ENCODE measurements at places on chromosomes 13 and 19.

GRCh38 chr19:288911-289310, 2.3 kb downstream of the PLPP2 start:
- no peak for DNase-seq

DNA sequence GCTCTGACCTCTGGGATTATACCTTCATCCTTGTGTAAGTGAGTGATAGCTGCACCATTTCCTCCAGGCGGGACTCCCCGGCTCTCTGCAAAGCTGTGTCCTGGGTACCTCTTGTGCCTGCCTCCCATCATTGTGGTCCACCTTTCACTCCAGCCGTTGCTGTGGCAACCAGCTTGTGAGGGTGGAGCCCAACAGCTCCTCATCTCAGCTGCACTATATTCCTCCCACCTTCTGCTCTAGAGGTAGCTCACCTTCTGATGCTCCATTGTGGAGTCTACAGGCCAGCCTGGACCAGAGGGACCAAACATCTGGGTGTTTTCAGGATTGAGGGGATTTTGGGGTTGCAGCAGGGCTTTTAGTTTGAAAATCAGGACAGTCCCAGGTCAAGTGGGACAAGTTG, 708.2 kb downstream of the UQCRFS1 start:
- DNase-seq, result no peak

DNA sequence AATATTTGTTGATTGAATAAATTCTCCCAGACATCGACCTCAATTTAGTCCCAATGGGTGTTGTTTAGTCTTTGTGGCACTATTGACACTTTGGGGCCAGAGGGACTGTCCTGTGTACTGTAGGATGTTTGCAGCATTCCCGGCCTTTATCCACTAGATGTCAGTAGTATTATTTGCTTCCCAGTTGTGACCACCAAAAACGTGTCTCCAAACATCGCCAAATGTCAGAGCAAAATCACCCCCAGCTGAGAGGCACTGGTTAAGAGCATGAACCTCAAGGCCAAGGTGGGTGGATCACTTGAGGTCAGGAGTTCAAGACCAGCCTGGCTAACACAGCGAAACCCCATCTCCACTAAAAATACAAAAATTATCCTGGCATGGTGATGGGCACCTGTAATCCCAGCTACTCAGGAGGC, 15.4 kb downstream of the NLRP12 start:
- no peak for DNase-seq

GRCh38 chr13:79614250-79614918, 133.4 kb downstream of the NDFIP2 start:
- no peak for DNase-seq

DNA sequence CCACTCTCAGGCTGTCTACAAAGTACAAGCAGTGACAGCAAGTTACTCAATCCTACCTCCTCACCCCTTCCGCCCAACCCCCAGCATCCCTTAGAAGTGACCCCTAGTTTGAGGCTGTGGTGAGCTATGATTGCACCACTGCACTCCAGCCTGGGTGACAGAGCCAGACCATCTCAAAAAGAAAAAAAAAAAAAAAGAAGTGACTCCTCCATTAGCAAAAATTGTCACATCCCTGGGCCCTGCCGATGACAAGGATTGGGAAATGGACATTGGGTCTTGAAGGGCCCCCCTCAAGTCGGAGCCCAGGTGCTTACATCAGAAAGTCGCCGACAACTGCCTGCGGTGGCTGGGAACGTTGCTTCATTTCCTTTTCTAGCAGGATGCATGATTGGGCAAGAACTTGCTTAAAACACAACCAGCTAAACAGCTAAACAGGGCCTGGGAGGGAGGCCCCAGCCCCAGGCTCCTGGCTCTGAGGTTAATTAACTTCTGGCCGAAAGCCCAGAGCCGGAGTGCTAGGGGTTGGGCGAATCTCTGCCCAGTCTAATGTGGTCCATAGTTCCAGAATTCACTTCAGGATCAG, 15.3 kb downstream of the RAB3D start:
- DNase-seq, result no peak

DNA sequence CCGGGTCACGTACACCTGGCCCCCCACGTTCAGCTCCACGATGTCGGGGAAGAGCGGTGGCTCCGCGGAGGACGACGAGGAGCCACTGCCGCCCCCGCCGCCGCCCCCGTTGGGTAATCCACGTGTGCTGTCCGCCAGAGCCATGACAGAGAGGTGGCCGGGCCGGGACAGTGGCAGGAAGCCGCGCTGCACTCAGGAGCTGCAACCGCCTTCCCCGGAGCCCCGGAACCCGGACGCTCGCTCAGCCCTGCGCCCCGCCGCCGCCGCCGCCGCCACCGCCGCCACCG, 257 bp downstream of the KCTD12 start:
- no peak for DNase-seq

DNA sequence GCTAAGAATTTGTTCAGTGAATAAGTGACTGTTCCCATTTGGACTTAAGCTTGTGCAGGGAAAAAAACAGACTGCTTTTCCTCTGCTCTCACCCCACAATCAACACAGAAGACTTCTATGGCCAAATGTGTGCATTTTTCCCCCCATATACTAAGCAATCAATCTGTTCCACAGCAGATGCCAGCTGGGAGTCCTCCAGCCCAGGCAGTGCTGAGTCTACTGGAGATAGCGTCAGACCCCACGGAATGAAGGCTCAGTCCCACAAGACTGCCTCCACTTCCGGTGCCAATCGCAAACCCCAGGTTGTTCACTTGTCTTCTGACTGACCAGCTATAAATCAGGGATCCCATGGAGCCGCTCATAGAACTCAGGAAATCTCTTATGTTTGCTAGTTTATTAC, 69.5 kb upstream of the ANKRD10 start:
- DNase-seq, result no peak

DNA sequence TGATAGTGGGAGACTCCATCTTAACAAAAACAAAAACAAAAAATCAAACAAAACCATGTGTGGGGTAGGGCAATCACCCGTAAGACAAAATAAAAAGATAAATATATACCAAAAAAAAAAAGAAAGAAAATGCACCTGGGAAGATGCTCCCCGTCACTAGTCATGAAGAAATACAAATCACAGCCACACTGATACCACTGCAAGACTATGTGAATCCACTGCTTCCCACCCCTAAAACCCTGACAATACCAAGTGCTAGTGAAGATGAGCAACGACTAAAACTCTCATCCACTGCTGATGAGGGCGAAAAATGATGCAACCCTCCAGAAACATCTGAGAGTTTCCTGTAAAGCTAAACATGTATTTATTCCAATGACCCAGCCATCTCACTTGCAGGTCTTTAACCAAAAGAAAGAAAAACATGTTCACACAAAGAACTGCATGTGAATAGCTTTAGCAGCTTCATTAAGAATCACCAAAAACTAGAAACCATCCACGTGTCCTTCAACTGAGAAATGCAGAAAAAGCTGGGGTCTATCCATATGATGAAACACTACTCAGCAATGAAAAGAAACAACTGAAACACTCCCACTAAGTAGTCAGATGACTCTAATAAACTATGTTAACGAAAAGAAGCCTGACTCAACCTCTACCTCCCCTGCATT, 31.7 kb downstream of the BRD4 start:
- DNase-seq, result no peak

DNA sequence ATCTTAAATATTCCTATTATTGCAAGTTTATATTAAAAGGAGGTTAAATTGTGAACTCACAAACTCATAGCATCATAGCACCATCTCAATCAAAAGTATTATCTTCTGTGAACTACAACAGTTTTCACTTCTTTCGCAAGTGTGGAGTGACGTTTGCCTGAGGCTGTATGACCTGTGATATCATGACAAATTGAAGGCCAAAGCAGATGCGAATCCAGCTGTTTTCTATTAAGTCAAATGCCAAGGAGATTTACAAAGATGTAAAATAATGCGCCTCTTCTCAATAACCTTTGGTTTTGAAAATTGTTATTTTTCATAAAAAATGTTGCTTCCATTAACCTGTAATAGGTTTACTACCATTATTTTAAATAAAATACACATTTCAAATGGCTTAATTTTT, 7.6 kb upstream of the PEG3 start:
- no peak for DNase-seq

GRCh38 chr19:14669940-14670339, 4.7 kb downstream of the ADGRE3 start:
- no peak for DNase-seq

- no peak for DNase-seq
Measured at GRCh38 chr13:66071029-66071428, 1159.1 kb downstream of the PCDH9 start.

GRCh38 chr19:5078182-5078581, 109.3 kb downstream of the KDM4B start:
- peak; percentile 15 for DNase-seq

GRCh38 chr19:50654882-50655281, 5.6 kb downstream of the C19orf81 start:
- no peak for DNase-seq

DNA sequence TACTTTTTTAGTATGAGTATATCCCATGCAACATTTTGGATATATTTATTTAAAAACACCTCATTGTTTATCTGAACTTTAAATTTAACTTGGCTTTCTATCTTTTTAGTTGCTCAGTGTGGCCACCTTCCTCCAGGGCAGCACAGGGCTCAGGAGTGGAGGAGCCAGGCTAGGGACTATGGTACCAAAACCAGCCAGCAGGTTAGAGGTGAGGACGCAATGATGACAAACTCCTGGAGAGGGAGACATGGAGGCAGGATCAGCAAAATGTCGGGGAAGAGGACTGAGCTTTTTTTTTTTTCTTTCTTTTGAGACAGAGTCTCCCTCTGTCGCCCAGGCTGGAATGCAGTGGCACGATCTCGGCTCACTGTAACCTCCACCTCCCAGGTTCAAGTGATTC, 29.6 kb upstream of the CALM3 start:
- no peak for DNase-seq

GRCh38 chr13:112583592-112584277, 4.2 kb downstream of the TUBGCP3 start:
- no peak for DNase-seq

- DNase-seq, result no peak
Measured at GRCh38 chr19:33376423-33376822, 2.9 kb downstream of the CEBPG start.

DNA sequence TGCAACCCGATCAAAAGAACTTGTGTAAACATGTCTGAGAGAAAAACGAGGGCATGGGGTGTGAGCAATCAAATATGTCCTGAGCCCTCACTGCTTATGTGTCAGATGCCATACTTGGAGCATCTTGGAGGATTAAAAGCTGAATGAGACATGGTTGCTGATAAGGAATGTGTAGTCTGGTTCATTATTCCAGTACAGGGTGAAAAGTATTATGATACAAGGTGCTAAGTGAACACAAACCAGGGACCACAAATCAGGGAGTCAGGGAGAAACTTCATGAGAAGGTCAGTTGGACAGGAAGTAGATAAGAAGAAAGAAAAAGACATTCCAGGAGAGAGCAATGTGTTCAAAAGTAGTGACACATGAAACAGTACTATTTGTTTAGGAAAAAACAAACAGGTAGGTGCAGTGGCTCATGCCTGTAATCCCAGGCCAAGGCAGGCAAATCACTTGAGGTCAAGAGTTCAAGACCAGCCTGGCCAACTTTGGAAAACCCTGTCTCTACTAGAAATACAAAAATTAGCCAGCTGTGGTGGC, 2.0 kb upstream of the RCBTB1 start:
- no peak for DNase-seq

DNA sequence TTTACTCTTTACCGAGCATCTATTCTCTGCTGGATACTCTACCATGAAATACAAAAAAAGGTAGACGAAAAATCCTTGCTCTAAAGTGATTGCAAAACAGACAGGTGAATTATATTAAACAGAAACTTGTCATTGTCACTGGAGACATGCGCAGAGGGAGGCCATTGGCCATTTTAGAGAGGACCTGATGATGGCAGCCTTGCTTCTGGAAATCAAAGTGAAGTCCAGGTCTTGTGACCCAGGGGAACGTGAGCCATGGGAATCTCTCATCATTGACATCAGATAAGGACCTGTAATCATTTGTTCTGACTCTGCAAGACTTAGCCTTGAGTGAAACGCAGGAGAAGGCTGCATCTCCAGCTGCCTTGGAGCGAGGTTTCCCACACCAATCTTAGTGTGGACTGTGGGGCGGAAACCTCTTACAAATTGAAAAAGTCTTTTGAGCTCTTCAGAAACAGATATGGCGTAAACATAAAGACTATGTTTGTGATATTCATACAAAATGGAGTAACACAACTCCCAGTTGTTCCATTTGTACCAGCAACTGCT, 16.8 kb upstream of the SLC46A3 start:
- no peak for DNase-seq

- DNase-seq, result no peak
Measured at GRCh38 chr13:24624801-24625231, 55.4 kb upstream of the ATP12A start.

DNA sequence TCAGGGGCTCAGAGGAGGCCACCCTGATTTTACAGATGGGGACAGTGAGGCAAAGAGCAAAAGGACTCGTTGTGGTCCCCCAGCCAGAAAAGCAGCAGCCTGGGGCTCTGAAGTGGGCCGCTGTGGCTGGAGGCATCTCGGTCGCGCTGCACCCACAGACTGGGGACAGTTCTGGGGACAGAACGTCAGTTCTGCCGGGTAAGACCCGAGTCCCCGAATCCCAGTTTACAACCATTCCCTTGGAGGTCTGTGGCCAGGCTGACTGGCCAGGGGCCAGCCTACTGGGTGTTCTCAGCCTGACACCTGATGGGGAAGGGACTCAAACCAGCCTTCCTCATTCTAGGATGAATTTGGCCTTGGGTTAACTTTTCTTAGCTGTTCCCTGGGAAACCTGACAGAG, 14.1 kb downstream of the SUGP1 start:
- no peak for DNase-seq

DNA sequence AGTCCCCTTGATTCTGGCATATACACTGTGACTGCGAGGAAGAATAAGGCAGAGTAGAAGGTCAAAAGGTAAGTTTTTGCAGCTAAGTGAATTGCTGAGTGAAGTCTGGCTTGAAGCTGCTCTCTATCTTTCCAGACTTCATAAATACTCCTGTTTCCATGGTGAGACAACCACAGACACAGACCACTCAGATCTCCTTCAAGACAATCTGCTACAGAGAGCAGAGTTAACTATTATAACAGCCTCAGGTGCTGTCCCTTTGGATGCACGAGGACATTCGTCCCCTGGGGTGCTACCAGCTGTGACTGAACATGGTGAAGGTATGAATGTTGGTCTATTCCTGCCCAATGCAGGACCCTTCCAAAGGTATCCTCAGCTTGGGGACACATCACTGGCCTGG, 104.0 kb downstream of the MYCBP2 start:
- DNase-seq, result no peak

- DNase-seq, result no peak
Measured at GRCh38 chr13:33279414-33280278, 5.9 kb downstream of the STARD13 start.

GRCh38 chr13:78662467-78662866, 3.5 kb upstream of the OBI1 start:
- DNase-seq, result no peak

Measured in T-helper 22 cell (primary cell).